ENCODE measurements at places on chromosomes 16 and 17.

GRCh38 chr17:27349540-27350021, 55.7 kb downstream of the WSB1 start:
- no peak for DNase-seq

- DNase-seq: no peak
Observed at GRCh38 chr16:80117556-80118130, 423.1 kb upstream of the DYNLRB2 start.

- DNase-seq: peak; percentile 63
Observed at GRCh38 chr16:67862623-67863583, 9.9 kb upstream of the EDC4 start.

GRCh38 chr17:56898874-56899273, 15.0 kb downstream of the TRIM25 start:
- DNase-seq: no peak

DNA sequence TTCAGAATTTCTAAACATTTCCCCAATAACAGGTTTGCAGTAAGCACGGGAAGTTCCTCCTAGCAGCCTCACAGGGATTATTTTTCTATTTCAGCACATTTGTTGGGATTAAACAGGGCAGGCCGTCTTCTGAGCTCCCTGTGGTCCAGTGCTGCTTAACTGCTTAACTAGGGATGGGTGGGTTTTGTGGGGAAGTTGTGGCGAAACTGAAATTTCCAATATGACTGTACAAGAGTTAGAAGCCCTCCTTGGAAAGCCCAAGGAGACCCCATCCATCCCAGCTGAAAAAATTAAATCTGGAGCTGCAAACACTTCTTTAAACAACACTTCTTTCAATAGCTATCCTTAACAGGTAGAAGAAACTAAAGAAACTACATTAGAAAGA, 22.2 kb downstream of the FAM117A start:
- DNase-seq: no peak

- peak; percentile 67 for DNase-seq
Observed at GRCh38 chr17:59001158-59001814, 105.4 kb downstream of the TRIM37 start.

DNA sequence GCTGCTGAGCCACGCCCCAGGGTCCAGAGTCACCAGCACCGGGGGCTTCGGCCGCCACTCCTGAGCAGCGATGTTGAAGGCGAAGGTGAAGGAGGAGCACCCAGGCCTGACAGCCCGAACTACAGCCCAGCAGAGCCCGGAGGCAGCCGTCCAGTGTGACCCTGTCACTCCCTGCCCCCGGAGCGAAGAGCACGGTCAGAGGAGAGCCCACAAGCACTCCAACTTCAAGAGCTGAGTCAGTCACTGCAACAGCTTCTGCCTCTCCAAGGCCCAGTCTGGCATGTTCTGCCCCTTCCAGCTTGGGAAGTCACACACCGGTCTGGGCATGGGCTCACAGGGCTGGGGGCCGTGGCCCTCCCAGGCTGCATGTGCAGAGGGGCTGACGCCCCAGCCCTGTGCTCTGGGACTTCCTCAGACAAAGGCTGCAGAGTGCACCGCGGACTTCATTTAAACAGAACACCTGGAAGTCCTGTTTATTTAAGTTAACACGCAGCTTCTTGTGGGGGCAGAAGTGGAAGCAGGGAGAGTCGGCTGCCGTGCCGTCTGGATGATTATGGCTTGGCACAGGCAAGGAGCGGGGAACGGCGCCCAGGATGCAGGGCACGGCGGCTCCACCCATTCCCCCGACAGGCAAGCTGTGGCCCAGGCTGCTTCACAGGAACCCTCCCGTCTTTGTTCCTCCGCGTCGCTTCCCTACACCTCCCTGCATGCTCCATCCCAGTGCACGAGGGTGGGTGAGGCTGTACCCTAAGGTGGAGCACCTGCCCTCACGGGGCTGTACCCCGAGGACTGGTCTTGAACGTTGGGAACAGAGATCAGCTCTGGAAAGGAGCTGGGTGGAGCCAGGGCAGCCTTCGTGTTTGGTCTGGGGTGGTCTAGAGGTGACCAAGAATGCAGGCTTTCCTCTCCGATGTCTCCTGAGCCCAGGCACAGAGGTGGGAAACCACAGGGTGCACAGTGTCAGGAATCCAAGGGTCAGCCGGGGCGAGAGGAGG, 68.9 kb upstream of the METRNL start:
- peak; percentile 34 for DNase-seq

GRCh38 chr16:71626018-71626857, at the start of gene MARVELD3:
MARVELD3 (plus strand) TSS chr16:71626184; CDS start chr16:71626230, 46 bp downstream.
- DNase-seq: no peak
